Heart left ventricle (tissue), 16 donors: ENCODE measurements at places on chromosomes 11 and 22.

GRCh38 chr11:134068829-134069425 lies at the start of gene JAM3:
TSS of gene JAM3 (plus strand) at chr11:134069072. CDS start at chr11:134069084, 12 bp downstream.
- DNase-seq: peak; percentile 98

- DNase-seq: peak; percentile 73
These were observed 648 bp downstream of the PAFAH1B2 start for GRCh38 chr11:117144477-117145392.

- DNase-seq: no peak
These were observed 13.9 kb upstream of the MYO18B start for GRCh38 chr22:25728071-25728470.

DNA sequence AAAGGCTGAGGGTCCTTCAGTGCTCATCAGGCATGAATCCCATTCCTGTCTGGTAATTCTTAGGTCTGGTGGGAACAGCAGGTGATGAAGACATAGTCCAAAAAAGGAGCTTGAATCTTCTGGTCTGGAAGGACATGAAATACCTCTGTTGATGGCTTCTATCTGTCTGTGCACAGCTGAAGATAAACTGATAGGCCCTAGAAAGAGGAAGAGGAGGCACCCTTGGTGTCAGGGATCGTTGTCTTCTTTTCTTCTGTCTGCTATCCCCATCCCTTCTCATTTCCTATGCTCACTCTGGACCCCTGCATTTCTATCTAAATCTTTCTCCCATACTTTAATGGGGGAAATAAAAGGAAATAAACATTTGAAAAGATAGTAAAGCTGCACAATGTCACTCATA lies 9.4 kb downstream of the AGBL2 start:
- no peak for DNase-seq

DNA sequence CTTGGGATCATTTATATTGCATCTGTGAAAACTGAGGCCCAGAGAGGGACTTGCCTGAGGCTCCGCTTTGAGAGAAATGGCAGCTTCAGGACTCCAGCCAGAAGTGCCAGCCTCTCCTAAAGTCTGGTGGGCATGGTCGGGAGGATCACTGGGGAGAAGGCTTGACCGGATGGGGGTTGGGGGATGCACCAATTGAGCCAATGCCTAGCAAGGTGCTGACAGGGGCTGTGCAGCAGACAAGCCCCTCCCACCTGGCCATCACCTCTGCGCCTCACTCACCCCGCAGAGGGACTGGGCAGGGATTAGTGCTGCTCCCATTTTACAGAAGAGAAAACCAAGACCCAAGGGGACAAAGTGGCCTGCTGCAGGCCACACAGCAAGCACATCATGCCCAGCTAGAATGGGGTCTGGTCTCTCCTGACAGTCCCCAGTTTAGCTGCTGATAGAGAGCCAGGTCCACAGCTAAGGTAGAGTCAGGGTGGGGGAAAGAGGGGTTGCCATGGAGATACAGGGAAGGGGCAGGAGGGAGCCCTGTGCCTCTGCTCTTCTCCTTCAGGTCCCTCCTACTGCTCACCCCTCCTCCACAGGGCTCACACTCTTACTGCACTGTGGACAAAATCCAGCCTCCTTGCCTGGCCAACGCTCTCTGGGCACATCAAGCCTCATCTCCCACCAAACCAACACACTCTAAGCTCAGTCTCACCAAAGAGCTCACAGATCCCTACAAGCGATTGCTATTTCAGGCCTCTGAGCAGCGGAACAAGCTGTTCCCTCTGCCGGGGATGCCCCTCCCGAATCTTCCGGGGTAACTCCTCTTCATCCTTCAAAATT lies 29.5 kb downstream of the TEF start:
- DNase-seq: no peak

DNA sequence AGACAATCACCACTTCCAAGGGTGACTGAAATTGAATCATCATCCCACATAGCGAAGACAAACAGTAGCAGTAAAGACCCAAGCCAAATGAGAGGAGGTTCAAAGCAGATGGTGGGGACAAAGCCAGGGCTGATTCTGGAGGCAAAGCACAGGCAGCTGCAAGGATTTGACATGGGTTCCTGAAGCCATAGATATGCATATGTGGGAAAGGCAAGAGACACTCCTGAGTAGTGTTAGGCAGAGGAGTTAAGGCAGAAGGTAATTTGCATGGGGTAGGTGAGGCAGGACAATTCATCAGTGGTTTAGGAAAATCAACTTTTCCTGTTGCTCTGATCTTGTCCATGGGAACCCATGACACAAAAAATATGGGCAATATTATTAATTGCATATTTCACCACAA lies 462.8 kb downstream of the FAM181B start:
- no peak for DNase-seq

DNA sequence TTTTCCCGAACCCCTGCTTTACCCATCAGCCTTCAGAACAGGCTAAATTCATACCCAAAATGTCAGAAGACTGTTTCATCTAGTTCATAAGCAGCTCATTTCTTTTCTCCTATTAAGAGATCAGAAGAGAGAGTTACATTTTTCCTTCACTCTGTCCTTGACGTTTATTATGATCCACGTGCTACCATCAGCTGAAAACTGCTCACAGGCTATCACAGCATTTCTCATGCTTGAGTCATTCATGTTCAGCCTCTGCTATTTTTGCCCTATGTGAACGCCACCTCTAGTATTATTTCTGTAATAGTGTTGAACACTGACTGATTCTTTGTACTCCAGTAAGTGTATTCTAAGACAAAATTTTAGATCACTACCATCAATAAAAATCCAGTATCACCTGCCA lies 51.9 kb downstream of the SLC1A2 start:
- DNase-seq: peak; percentile 20

GRCh38 chr22:40322818-40323447 lies 23.4 kb upstream of the ADSL start:
- DNase-seq: no peak

DNA sequence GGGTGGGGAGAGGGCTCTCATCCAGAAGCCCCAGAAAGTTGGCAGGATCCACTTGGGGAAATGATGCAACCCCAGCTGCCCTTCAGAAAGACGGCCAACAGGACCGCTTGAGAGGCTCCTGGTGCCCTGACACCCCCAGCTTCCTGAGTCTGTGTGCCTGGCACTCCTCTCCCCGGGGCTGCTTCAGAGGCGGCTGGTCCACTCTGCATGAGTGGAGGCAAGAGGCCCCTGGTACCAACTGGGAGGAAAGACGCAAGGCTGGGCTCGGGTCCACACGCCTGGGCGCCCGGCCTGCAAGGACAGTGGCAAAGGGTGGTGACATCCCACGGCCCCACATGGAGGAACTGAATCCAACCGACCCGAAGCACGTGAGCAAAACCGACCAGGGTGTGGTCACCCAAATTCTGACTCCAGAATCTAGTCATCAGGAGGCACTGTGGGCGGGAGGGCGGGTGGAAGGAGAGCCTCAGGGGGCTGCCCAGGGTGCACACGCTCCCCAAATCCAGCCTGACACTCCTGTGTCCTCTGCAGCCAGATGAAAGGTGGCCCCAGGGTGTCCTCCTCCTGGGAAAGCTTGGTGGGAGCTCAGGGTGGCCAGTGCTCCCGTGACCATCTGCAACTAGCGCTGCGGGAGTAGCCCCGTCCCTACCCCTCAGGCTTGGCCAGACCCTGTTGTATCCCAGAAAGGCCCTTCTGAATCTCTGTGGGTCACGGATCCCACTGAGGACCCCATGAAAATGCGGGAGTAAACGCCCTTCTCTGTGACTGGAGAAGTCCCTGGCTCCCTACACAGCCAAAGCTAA lies 3.7 kb downstream of the RNH1 start:
- peak; percentile 64 for DNase-seq

GRCh38 chr11:62120431-62120830 lies 3.4 kb upstream of the INCENP start:
- no peak for DNase-seq

DNA sequence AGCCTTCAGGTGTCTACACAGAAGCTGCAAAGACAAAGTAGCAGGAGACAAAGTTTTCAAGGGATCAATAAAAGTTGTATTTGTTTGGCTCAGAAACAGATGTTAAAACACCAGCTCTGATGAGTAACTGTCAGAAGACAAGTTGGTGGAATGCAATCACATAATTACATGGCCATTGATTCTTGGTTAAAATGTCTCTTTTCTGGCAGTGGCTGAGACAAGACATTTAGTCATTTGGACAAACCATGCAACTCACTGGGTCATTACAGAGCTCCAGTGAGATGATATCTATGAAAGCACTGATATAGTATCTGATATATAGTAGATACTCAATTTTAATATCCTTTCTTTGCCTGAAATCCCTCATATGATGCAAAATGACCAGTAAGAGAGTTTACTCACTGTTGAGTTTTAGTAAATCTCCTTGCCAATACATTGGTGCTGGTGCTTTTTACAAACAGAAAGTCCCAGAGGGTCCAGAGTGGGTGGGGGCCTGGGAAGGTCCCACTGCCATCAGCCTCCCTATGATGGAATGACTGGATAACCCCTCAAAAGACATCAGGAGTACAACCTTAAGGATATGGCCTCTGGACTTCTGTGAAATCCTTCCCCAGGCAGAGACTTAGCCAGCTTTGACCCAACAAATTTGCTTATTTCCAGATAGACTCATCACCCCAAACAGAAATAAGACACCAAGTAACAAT lies 95.0 kb downstream of the SLC1A2 start:
- no peak for DNase-seq

- no peak for DNase-seq
These were observed 17.0 kb downstream of the PTPRJ start for GRCh38 chr11:47997063-47998053.
